ENCODE measurements at places on chromosomes 7 and 10. TPM values are rescaled to one million over a fixed set of nuclear protein-coding genes. Genes with fewer than 3 reads are reported as not detected.

GRCh38 chr10:2978111-2978510, 89.2 kb upstream of the PFKP start:
- DNase-seq: no peak

Gene HOXA6
- polyA plus RNA-seq: 10.8 TPM

- no peak for DNase-seq
These were observed 2.8 kb downstream of the JAKMIP3 start for GRCh38 chr10:132068431-132069121.

GRCh38 chr10:110694820-110695538, 50.8 kb downstream of the RBM20 start:
- no peak for DNase-seq

GRCh38 chr10:30818854-30819253, 189.3 kb upstream of the LYZL2 start:
- no peak for DNase-seq

- DNase-seq: no peak
These were observed 10.6 kb downstream of the ZYX start for GRCh38 chr7:143391462-143392404.

DNA sequence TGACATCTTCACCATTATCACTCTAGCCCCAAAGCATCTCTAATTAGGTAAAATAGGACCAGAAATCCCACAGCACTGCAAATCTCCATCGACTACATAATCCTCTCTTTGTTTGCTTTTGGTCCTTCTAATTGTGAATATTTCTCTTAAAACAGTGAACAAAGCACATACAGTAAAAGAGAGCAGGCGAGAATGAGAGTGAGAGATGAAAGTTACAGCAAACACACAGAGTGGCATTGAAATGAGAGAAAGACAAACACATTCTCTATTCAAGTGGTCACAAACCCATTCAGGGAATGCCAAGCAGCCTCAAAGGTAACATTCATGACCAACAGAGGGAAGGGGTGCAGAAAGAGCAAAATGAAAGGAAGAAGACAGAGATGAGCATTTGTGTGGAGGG, 109.8 kb upstream of the PTN start:
- no peak for DNase-seq

DNA sequence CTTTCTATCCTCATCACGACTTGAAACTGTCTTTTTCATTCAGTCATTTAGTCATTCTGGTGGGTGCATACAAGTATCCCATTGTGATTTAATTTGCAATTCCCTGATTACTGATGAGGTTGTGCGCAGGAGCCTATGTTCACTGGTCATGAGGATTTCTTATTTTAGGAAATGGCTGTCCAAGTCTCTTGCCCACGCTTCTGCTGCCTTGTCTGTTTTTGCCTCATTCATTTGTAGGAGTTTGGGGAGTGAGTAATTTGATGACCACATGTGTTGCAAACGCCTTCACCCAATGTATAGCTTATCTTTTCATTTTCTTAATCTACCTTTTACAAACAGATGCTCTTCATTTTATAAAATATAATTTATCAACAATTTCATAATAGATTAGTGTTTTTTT, 127.3 kb downstream of the ARHGAP22 start:
- DNase-seq: no peak

Gene ZNF775
- polyA plus RNA-seq: 12.4 TPM

Gene CALML5
- not detected for polyA plus RNA-seq

GRCh38 chr7:69717221-69717620, 118.9 kb downstream of the AUTS2 start:
- no peak for DNase-seq

Gene LRRC18
- polyA plus RNA-seq: 1.6 TPM

- DNase-seq: no peak
These were observed 621.2 kb downstream of the REEP3 start for GRCh38 chr10:64142395-64142794.

DNA sequence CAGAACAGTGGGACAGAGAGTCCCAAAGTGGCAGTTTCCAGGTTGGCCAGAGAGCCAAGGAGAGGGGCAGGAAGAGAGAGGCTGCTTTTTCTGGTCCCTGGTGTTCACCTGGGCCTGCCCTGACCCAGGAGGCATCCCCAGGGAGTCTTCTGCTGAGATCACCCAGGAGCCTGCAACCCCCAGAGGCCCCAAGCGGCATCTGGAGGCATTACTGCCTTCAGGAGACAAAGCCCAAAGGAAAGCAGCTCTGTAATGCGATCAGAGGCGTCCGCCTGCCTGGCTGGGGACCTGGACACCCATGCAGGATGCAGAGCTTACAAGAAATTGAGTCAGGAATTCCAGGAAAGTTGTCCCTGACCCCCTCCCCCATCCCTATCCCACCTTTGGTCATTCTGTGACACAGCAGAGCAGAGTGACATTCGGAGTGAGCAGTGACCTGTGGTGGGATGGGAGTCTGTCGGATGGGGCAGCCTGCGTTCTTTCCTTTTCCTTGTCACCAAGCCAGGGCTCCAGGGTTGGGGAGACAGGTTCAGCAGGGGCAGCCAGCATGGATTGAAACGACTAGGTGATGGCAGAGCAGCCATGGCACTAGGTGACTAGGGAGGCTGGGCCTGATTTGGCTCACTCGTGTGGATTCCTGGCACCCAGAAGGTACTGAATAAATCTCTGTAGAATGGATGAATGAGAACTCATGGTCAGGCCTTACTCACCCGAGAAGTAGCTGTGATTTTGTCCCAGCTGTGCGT, 10.4 kb downstream of the UNC5B start:
- DNase-seq: no peak

Gene CNNM2
- polyA plus RNA-seq: 6.1 TPM

DNA sequence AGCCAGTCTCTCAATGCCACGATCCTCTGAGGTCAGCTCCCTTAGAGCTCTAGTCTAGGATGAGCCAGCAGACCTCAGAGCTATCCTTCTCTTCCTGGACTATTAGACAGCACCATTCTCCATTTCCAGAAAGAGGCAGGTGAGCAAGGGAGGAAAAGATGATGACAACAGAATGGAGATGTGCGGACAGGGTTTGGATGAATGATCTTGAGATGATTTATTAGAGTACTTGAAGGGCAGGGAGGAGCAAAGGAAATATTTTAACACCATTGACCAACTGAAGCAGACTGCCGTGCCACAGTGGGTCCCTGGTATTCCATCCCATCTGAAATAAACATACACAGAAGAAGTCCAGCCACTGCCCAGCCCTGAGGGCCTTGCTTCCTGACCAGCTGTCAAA, 94.3 kb downstream of the CFAP58 start:
- no peak for DNase-seq

GRCh38 chr7:35260246-35260645, 6.3 kb upstream of the TBX20 start:
- no peak for DNase-seq

GRCh38 chr7:77482015-77482414, 55.1 kb upstream of the PTPN12 start:
- DNase-seq: peak; percentile 43

DNA sequence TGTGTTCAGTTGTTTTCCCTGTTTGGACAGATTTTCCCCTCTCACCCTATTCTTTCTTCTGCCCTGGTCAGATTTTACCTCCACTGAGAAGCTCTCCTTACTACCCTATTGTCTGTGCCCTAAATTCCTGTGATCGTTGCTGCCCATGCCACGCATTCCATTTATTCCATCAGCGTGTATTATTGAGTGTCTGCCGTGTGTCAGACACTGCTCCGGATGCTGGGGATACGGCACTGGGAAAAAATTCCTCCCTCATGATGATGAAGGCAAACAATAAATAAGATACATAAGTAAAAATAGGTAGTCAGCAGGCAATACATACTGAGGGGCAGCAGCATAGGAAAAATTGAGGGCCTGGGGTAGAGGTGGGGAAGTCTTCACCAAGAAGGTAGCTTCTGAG, 86.8 kb downstream of the FANK1 start:
- DNase-seq: no peak

Data from right lung (tissue), 10 donors.